Posterior cingulate gyrus (tissue), 11 donors: ENCODE measurements at places on chromosomes 3 and 15.

DNA sequence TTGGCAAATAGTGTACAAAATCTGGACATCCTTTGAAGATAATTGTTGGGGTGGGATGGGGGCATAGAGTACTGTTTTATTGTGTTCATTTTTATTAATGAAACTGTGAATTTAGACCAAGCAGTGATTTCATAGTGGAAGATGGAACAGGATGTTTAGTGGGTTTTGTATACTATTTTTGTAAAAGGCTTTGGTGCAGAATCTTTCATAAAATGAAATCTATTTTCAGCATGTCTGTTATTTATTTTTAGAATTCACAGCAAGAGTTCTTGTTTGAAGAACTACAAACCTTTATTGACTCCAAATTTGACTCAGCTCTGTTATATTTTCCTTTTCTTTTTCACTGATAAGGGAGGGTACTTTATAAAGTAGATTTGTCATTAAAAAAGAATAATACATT, 145.4 kb downstream of the AKAP13 start:
- no peak for DNase-seq

DNA sequence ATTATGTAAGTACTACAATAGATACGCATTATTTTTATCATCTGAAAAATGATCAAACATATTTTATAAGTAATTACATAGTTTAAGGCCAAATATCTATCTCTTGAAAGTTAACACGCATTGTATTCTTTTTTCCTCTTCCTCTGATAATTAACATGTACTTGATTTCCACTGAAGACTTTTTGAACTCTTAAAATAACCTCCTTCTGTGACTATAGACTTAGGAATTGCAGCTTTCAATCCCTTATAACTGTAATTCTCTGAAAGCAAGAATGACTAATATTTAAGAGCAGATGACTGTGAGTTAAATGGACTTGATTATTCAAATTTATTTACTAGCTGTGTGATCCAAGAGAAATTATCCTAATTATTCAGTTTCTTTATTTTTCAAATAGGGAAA, 730.6 kb upstream of the NECTIN3 start:
- no peak for DNase-seq

- no peak for DNase-seq
Observed at GRCh38 chr3:49618412-49618811, 55.7 kb upstream of the APEH start.

GRCh38 chr3:11640009-11640673, 3.6 kb downstream of the VGLL4 start:
- no peak for DNase-seq

GRCh38 chr15:50883903-50884302, 24.6 kb upstream of the AP4E1 start:
- DNase-seq = no peak

GRCh38 chr3:127784865-127785710, 37.2 kb downstream of the MGLL start:
- no peak for DNase-seq

- no peak for DNase-seq
Observed at GRCh38 chr3:161475206-161475605, 21.4 kb upstream of the OTOL1 start.

GRCh38 chr3:117692416-117692995, 982.9 kb downstream of the TUSC7 start:
- DNase-seq = no peak

- no peak for DNase-seq
Observed at GRCh38 chr15:49383266-49383665, 39.8 kb upstream of the FGF7 start.

DNA sequence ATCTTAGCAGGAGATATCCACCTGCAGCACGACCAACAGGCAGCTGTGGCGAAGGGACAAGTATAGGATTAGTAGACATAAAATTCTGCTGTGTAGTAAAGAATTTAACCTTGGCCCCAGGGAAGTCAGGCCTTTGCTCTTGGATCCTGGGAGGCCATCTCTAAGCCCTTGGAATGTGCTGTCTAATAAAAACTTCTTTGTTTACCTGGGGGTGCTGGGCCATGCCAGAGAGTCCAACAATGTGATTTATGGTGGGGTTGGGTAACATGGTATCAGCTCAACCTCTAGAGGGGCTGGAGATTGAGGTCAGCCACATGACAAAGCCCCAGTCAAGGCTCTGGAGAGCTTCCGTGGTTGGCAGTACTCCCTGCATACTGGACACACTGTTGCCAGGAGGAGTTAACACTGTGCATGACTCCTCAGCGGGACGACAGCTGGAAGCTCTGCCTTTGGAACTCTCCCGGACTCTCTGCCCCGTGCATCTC, 52.4 kb downstream of the HEG1 start:
- DNase-seq = no peak

- DNase-seq = no peak
Observed at GRCh38 chr3:185406121-185406620, 43.2 kb downstream of the MAP3K13 start.
